Activated T-cell treated with anti-CD3 and anti-CD28 coated beads for 1 hour (primary cell): ENCODE measurements at places on chromosomes 1 and 21.

GRCh38 chr1:46747683-46748288, 28.9 kb upstream of the EFCAB14 start:
- DNase-seq, result no peak

- DNase-seq, result no peak
These were observed 11.2 kb downstream of the CSDE1 start for GRCh38 chr1:114746450-114747121.

GRCh38 chr1:226125097-226125630, 61.4 kb downstream of the ACBD3 start:
- peak; percentile 87 for DNase-seq

DNA sequence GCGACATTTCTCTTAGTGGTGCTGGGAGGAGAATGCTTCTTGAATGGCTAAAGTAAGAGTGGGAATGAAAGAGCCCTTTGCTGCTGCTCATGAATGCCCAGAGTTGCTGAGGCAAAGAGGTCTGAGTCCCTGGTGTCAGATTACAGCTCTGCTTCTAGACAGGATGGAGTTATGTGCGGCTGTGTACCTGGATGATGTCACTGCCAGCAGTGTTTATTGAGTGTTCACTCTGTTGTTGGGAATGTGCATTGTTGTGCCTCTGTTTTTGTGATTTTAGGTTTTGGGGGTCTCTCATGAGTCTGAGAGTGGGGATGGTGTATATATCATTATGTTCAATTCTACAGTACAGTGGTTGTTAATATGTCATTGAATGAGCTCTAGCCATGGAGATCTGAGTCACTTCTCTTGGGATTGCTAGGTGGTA, 2.7 kb downstream of the CDC14A start:
- DNase-seq, result no peak

DNA sequence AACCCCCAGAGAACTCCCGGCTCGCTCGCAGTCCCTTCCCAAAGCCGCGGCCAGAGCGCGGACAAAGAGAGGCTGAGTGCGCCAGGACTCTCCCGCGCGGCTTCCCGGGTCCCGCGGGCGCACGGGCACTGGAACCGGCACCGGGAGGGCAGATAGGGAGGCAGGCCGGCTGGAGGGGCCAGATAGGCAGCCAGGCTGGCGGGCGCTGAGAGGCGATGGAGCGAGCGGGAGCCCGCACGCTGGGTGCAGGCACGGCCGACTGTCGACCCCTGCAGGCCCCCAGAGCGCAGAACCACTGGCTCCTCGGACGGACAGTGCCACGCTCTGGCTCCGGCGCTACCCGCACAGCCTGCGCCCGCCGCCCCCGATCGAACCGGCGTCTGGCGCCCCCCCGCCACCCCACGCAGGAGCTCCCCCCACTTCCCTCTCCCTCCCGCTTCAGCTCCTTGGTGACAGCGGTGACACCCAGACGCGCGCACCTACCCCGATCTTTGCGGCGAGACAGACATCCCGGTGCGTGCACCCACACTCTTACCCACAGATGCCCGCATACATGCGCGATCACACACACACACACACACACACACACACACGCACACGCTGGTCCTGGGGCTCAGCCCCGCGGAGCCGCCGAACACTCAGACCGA, 534 bp downstream of the SLC6A9 start:
- DNase-seq, result peak; percentile 26

DNA sequence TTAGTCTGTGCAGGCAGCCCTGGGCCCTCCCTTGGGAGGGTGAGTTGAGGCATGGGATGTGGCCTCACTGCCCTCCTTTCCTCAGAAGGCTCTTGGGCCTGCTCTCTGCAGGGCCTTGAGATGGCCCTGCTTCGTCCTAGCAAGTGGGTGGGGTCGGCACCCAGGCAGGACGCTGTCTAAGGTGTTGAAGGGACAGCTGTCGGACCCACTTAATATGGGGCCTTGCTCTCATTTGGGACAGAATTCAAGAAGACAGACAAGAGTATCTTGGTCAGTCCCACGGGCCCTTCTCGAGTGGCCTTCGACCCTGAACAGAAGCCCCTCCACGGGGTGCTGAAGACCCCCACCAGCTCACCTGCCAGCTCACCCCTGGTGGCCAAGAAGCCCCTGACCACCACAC, 26.0 kb upstream of the PDXK start:
- no peak for DNase-seq

DNA sequence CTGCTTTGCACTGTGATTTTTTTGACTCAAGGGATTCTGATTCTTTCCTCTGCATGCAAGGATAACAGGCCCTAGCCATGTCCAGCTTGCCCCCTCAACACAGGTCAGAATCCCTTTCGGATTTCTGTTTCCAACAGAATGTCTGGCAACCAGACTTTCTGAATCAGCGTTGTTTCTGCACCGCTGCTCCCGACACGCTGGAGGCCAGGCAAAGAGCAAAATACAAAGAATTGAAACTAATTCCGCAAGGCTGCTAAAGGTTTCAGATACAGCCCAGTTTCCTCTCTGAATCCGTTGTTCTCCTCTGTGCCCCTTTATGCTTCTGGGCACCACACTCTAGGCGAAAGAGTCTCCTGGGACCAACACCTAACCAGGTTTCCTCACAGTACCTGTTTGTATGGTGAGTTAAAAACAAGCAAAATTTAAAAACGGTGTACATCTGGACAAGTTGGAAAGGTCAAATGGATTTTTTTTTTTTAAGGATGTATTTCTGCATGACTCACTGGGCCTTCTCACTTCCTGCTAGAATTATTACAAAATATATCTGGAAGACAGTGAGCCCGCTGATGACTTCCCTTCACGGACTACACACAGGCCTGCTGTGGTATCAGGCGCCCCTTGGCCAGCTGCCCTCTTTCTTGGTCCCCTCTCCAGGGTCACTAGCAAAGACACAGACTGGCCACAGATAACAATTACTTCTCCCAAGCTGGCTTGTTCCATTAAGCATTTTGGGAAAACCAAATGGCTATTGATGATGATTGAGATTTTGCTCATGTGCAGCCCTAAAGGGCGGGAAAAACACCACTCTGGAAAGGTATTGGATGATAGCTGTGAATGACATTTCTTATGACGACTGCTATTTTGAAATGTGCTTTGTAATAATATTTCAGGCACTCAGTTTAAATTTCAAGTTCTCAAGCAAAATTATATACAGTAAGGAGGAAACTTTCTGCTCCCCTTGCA, 118.3 kb downstream of the TGFB2 start:
- DNase-seq, result no peak

- no peak for DNase-seq
These were observed 17.5 kb upstream of the ACBD6 start for GRCh38 chr1:180519846-180520245.

DNA sequence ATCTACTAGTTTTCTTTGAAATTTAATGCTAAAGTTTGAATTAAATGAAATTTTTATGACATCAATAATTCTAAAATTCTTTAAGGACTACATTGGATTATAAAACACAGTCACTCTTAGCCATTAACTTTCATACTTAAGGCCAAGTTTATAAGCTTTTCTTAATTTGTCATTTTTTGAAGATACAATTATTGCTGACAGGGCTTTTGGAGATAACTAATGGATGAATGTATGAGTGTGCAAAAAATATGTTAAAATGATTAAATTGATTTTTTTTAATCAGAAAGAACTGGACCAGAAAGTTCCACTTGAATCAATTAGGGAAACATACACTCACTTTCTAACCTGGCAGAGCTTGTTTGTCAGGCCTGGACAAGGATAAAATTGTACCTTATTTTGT, 70.3 kb upstream of the CHODL start:
- DNase-seq, result no peak

DNA sequence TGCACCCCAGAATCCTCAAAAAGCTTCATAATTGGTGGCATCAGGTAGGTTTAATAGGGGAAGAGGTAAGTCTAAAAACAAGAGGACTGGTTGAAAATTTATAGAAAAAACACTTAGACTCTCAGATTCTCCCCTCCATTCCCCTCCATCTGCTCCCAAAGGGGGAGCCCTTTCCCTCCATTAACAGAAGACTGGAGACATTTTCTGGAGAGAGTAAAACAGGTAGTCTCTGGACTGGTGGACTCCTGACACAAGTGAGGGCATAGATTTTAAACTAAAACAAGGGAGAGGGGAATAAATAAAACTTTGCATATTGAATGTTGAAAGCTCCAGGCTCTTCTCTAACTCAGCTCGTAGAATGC, 54.0 kb upstream of the IPO9 start:
- DNase-seq, result no peak

DNA sequence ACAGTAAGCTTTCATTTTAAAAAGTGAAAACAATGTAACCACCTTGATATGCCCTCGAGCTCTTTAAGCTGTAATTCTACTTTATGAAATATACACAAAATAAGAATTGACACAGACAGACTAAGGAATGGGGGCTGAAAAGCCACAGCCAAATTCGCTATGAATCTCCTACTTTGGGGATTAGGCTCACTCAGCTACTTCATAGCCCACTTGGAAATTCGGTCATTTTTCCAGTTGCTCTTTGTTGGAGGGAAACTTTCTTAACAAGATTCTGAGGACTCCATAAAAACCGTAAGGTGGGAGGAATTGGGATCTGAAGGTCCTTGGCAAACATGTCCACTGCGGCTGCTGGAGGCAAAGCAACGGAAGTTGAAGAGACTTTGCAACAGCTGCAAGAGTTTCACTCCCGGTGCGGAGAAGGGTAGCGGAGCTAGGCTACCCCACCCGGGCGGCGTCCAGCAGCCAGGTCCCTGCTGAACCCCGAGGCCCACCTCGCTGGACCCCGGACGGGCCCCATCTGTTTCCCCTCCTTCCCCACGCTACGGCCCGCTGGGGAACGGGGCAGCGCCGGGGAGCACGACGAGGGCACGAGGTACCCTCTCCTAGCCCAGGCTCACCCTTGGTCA, 634 bp downstream of the MYCBP start:
- DNase-seq, result peak; percentile 16

- no peak for DNase-seq
These were observed 152.6 kb downstream of the ETS2 start for GRCh38 chr21:38958323-38958705.

DNA sequence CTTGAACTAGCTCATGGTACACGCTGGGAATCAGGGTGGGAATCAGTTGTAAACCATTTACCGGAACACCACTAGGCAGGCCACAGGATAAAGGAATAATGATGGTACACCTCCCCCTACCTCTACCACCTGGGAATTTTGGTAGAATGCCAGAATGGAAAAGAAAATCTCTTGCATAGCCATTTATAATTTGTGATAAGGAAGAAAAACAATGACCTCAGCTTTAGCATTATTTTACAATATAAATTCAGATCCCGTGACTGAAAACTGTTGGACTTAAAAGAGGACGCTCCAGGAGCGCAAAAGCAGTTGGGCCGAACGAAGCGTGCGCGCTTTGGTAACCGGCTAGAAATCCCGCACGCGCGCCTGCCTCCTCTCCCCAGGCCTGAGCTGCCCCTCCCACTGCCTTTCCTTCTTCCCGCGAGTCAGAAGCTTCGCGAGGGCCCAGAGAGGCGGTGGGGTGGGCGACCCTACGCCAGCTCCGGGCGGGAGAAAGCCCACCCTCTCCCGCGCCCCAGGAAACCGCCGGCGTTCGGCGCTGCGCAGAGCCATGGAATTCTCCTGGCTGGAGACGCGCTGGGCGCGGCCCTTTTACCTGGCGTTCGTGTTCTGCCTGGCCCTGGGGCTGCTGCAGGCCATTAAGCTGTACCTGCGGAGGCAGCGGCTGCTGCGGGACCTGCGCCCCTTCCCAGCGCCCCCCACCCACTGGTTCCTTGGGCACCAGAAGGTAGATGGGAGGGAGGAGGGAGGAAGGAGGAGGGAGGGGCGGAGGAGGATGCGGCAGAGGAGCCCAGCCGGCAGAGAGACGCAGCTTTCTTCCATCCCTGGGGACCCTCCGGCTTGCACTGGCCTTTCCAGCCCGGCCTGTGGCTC, at the start of gene CYP4X1:
CYP4X1 (plus strand) TSS at position 402 of the 873 bp plus-strand sequence; CDS start at position 551, 149 bp downstream.
- DNase-seq, result no peak

GRCh38 chr1:44113095-44113609, 5.5 kb upstream of the KLF17 start:
- no peak for DNase-seq

GRCh38 chr21:28333578-28334075, 659.0 kb downstream of the LTN1 start:
- no peak for DNase-seq

GRCh38 chr1:207407655-207408260, 46.4 kb upstream of the CR2 start:
- no peak for DNase-seq

- no peak for DNase-seq
These were observed 8.6 kb upstream of the RERE start for GRCh38 chr1:8825985-8826481.

DNA sequence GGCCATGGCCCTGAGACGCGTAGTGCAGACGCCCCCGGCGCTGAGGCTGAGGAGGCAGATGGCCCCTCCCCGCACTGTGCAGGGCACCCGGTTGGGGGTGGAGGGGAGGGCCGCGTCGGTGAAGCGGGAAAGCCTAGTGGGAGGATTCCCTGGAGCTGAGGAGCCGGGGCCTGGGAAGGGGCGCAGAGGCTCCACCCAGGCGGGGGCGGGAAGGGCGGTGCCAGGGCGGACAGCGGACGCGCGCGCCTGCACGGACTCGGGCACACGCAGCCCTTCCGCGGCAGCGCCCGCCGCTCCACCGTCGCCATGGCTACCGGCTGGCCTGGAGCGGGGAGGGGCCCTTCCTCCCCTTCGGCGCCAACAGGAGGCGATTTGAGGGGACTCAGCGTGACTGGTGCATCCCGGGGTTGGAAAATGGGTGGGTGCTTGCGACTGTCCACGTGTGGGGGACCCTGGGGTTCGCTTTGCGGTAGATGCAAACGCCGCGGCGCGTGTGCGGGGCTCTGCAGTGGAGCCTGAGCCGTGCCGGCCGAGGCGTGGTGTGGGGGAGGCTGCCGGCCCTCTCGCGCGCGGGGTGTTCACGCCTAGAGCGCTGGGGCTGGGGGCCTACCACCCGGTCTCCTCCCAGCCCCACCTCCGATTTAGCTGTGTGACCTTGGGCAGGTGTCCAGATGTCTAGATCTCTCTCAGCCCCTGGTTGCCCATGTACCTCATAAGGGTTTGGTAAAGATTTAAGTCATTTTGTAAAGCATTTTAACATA, 35.1 kb downstream of the PTPRF start:
- no peak for DNase-seq

GRCh38 chr1:43529206-43529731, 1.4 kb upstream of the PTPRF start:
- peak; percentile 88 for DNase-seq

GRCh38 chr1:29758781-29759499, 522.6 kb downstream of the PTPRU start:
- no peak for DNase-seq

- no peak for DNase-seq
These were observed 764.8 kb downstream of the ADGRL2 start for GRCh38 chr1:82565546-82565945.

DNA sequence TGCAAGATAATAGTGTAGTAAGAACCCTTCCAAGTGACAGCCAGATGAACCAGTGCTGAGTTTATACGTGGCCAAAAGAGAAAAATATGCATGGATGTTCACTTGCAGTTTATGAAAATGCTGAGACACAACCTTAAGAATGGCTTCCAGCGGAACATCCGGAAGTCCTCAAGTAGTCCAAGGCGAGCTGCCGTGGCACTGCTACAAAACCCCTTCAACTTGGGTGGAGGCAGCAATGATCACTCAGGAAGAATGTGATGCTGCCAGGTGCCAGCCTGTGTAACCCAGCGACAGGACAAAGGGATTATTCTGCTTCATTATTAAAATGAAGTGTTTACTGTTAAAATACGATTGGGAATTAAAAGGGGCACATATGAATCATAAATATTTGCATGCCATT, 179.6 kb downstream of the RUNX1 start:
- DNase-seq, result no peak

GRCh38 chr1:225453797-225454648, 26.2 kb upstream of the LBR start:
- DNase-seq, result no peak
